ENCODE measurements at places on chromosomes 7 and 10.
A peak's percentile ranks its signal among the peaks of the same experiment; 100 is the strongest.

- no peak for DNase-seq
Measured at GRCh38 chr10:4431114-4431863, 394.7 kb upstream of the AKR1E2 start.

DNA sequence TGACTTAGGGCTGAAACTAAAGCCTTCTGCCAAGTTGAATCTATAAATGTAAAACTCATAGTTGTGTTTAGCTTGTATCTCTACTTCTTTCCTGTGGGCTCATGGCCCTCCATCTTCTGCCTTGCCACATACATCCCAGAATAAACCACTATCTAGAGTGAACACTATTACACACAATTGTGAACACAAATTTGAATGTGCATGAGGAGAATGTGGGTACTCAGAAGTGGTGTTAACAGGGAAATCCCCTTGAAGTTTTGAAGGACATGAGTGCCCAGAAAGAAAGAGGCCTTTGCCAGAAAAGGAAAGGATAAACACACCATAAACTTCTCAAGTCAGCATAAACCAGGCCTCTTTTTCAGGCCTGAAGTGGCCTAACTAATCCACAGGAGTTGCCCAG, 20.2 kb upstream of the CCNJ start:
- no peak for DNase-seq

DNA sequence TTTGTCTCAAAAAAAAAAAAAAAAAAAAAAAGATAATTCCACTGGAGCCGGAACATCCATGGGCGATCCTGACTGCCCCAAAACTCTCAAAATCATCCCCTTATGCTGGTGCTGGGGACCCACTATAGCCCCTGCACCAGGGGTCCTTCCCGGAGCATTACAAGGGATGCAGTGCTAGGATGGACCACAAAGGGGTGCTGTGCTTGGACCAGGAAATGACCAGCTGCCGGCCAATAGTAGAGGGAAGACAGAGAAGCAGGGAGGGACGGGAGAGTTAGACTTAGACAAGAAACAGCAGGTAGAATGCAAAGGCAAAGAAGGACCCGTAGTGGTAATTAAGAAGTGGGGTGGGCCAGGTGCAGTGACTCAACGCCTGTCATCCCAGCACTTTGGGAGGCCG, 40.5 kb downstream of the RCC1L start:
- DNase-seq: no peak

- no peak for DNase-seq
Measured at GRCh38 chr7:89311886-89312285, 516.3 kb upstream of the TEX47 start.

DNA sequence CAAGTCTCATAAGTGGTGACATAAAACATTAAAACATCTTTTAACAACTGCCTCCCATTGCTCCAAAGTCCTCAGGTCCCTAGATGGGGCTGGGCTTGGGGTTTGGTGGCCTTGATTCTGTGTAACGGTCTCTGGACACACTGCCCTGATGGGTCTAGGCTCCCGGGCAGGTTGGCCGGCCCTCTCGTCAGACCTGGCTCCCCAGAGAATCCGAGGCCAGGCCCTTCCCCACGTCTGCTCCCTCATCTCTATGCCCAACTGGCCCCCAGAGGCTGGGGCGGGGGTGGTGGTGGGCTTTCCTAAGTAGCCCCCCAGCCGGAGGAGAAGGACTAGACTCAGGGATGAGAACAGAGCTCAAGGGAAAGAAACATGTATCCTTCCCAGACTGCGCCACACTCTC, 31.5 kb upstream of the EFCAB10 start:
- no peak for DNase-seq

- DNase-seq: no peak
Measured at GRCh38 chr10:108523016-108523800, 1358.7 kb upstream of the SORCS1 start.

DNA sequence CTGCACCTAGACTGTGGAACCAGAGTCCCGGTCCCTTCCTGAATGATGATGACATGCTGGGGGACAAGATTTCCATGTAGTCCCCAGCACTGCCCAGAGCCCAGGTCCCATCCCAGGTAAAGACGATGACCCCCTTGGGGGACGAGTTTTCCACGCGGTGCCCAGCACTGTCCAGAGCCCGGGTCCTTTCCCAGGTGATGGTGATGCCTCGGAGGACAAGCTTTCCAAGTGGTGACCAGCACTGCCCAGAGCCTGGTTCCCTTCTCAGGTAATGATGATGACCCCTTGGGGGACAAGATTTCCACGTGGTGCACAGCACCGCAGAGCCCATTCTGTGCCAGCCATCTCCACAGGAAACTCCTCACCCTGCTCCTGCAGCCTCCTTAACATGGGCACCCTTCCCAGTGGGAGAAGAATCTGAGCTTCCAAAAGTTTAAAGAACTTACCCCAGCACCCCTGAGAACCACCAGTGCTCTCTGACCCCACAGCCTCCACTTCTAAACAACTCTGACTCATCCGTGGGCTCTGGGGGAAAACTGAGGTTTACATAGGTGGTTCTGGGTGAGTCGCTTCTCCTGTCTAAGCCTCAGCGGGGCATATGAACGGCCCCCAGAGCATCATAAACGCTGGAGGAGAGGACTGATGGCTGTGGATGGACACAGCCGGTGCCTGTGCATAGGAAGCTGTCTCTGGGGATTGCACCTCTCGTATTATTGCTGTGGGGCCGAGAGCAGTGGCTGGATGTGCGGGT, 233.2 kb downstream of the TCERG1L start:
- DNase-seq: no peak

DNA sequence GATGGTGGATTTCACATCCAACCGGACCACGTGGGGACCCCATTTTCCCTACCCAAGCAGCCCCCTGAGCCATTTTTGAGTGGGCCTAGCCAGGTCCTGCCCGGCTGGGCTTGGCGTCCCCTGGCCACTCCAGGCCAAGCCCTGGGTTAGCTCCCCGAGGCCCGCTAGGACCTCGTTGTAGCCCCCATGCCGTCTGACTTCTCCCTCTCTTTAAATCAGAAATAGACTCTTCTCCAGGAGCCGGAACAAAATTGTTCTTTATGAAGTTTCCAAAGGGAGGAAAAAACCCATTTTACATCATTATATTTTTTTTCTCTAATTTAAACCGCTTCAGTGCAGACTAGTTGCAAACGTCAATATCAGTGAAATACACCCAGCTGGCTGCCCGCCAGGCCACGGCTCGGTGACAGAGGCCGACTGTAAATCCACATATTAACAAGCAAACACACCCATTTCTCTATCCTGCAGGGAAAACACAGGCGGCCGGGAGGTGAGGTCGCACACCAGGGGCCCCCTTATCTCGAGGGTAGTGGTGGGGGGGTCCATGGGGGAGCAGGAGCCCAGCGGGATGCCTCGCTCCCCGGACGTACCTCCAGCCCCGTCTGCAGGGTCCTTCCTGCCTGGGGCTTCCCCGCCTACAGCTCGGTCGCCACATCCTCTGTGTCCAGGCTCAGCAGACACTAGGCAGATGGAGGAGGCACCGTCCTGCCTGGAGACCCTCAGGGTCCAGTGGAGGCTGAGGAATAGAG, 72.7 kb downstream of the ELFN1 start:
- DNase-seq: peak; percentile 60

- no peak for DNase-seq
Measured at GRCh38 chr7:135102372-135102771, 45.5 kb upstream of the TMEM140 start.
